Stimulated activated CD8-positive, alpha-beta memory T cell treated with anti-CD3 and anti-CD28 coated beads, Interleukin-2, amount 100 ng/mL, for 1 hour (primary cell): ENCODE measurements at places on chromosomes 6 and 20.

DNA sequence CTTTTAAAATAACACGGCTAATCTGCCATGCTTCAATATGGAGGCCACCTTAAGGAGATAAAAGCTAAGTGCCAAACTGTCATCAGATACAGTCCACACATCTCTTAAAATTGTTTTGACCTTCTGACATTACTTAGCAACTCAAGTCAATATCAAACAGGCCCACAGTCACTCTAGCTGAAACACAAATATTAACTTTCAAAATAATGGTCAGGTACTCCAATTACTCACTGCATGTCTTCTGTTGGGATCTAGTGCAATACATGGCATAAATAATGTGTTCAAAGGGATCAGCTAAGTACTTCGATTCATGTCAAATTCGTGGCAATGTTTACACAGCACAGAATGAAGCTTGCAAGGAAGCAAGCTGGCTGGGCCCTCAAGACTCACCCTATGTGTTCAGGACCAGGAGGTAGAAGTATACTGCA is 133.9 kb upstream of the BEND6 start:
- no peak for DNase-seq

- DNase-seq: no peak
Observed at GRCh38 chr6:33578588-33579011, 1.5 kb downstream of the BAK1 start.

GRCh38 chr20:62536871-62537401 is 61.1 kb upstream of the GATA5 start:
- no peak for DNase-seq

- no peak for DNase-seq
Observed at GRCh38 chr6:63353286-63353630, 33.5 kb upstream of the LGSN start.

DNA sequence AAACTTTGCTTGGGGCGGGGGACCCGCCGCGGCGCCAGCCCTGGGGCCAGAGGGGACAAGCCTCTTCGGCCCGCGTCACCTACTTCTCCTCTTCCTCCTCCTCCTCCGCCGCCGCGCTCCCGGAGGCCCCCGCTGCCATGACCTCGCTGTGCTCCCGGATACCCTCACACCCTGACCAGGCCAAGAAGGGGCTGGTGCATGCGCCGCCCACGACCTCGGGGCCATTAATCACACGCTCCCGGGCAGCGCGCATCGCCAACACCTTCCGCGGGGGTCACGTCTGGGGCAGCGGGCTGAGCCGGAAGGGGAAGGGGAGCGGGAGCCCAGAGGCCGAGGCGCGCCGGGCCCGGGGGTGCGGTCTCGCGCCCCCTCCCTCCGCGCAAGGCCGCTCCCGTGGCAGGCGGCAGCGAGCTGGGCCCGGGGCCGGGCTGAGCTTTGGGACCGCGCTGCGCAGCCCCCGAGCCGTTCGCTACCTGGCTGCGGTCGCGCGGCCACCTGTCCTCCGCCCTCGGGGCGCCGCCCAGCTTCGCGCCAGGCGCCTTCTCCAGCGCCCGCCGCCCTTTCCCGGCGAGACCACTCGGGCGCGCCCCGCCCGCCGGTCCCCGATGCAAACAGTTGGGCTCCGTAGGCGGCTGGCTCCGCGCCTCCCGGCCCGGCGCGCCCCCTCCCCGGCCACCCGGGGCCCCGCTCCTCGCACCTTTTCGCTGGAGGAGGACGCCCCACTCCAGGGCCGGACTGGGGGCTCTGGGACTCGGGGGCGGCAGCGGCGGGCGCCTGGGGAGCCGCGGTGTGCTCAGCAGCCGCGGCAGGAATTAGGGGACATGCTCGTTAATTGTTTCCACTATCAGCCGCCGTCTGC is 575 bp upstream of the CNR1 start:
- no peak for DNase-seq

DNA sequence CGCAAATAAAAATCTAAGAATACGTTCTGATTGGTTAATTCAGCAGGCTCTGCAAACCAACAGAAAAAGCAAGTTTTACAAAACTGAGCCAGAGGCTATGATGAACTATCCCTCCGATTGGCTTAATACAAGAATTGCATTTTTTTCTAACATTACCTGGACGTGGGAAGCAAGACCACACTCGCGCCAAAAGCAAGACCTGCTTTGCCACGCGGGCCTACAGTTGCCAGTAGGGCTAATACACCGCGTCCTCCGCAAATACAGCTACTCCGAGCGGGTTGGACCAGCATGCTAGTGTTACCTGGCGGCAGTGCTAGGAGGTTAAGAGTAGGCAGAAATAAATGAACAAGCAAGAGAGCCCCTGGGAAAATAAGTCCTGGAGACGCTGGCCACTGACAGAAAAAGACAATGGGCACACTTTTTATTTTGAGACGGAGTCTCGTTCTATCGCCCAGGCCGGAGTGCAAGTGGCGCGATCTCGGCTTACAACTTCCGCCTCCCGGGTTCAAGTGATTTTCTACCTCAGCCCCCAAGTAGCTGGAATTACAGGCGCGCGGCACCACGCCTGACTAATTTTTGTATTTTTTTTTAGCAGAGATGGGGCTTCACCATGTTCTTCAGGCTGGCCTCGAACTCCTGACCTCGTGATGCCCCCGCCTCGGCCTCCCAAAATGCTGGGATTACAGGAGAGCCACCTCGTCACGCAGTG is 131.9 kb upstream of the BTN3A2 start:
- no peak for DNase-seq

DNA sequence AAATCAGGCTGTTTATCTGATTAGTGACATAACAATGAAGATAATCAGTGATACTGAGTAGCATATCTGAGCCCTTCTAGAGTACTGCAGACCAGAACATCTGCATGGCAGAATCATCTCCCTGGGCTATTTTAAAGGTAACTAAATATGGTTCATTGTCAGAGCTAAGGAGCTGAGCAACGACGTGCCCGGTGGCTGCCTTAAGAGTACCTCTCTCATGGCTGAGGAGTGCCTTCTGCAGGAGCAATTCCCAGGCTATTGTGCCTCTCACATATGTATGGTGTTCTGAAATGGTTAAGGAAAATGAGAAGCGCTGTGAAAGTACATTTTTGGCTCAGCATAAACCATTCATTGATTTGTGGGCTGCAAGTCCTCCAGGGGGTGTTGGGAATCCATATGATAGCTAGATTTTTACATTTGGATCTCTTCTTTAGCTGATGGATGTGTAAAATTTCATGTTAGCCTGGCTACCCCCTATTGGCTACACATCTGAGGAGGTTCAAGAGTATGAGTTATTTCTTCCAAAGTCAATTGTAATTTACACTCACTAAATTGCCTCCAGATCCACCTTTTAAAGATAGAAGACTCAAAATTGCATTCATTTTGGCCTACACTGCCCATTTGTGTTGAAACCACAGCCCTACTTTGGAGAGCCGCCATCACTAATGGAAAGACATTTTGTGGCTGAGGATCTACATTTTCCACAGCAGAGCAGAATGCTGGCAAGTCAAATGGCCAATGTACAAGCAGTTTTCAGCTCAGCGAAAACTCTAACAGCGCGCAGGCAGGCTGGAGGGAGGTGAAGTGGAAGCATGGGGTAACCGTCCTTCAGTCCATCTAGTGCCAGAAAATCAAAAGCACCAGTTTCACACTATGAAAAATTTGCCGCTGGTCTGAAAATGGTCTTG is 198.0 kb downstream of the SIM1 start:
- no peak for DNase-seq
